ENCODE measurements at places on chromosomes 2 and 18.

- DNase-seq: peak; percentile 19
Observed at GRCh38 chr2:9382604-9383235, 40.6 kb downstream of the ITGB1BP1 start.

DNA sequence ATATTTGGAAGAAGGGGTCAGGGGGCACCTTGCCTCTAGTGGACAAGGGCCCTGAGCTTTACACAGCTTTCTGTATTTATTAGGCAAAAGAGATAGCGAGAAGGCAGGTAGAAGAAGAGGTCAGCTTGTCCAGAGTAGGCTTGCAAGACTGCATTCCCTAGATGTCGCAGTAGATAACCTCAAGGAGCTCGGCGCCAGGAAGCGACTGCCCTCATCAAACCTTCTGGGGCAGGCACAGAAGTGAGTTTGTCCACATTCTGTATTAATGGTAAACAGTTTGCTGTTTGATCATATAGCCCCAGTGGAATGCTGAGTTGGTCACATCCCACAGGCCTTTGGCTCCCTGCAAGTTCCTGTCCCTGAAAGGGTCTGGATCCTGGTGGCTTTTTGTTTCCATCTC, 7.0 kb downstream of the CHCHD5 start:
- DNase-seq: no peak

- peak; percentile 81 for DNase-seq
Observed at GRCh38 chr18:63339920-63340484, 20.4 kb upstream of the BCL2 start.

GRCh38 chr2:200357845-200358244, 51.4 kb downstream of the SPATS2L start:
- DNase-seq: no peak

DNA sequence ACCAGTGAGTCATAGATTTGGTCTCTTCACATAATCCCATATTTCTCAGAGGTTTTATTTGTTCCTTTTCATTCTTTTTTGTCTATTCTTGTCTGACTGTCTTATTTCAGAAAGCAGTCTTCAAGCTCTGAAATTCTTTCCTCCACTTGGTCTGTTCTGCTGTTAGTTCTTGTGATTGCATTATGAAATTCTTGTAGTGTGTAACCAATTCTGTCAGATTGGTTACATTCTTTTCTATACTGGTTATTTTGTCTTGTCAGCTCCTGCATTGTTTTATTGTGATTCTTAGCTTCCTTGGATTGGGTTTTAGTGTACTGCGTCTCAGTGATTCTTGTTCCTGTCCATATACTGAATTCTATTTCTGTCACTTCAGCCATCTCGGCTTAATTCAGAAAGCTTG, 18.6 kb downstream of the EHBP1 start:
- DNase-seq: no peak

GRCh38 chr2:56263876-56264275, 80.1 kb downstream of the CCDC85A start:
- DNase-seq: no peak

GRCh38 chr2:153812632-153813031, 59.1 kb upstream of the GALNT13 start:
- DNase-seq: no peak

DNA sequence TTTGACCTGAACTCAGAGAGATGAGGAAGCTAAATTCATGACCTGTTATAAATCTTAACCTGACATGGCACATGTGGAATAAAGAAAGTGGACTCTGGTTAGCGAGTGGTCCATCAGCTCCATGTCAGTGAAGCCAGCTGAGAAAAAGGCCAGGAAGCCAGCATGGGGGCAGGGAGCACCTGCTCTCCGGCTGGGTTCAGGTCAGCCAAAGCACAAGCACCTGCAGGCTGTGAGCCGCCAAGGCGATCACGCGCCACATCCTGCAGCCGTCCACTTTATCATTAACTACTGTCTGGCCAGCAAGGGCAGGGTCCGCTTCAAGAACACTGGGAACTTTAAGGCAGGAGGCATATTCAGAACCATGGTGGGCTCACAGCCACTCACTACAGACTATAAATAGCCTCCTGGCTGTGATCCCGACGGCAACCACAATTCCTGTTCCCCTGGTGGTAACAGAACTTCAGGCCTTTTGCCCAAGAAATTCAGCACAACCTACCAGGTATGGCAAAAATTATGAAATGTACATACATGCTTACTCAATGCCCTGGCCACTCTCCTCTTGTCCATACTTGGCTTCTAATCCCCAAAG, 35.5 kb downstream of the ACVR1 start:
- DNase-seq: no peak

DNA sequence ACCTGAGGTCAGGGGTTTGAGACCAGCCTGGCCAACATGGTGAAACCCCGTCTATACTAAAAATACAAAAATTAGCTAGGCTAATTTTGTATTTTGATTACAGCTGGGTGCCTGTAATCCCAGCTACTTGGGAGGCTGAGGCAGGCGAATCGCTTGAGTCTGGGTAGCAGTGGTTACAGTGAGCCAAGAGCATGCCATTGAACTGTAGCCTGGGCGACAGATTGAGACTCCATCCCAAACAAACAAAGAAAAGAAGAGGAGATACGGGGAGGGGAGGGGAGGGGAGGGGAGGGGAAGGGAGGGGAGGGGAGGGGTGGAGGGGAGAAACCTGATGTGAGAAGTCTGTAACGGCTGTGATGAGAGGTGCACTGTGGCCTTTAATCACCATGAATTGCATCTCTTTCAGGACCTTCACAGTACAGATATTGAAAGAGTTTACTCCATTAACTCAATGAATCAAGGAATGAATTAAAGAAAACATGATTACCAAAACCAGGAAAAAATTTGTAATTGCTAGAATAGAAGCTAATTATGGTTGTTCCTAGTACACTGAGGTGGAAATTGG, 135.3 kb downstream of the CALCRL start:
- no peak for DNase-seq

All from endodermal cell (in vitro differentiated cells).